Stimulated activated CD4-positive, alpha-beta T cell treated with anti-CD3 and anti-CD28 coated beads, Interleukin-4, amount 100 ng/mL, for 4 hours (primary cell): ENCODE measurements at places on chromosomes 11 and 22.
A peak's percentile ranks its signal among the peaks of the same experiment; 100 is the strongest.

- no peak for DNase-seq
Observed at GRCh38 chr11:92123540-92123939, 101.1 kb upstream of the FAT3 start.

- DNase-seq = no peak
Observed at GRCh38 chr11:19777039-19777376, 64.4 kb downstream of the NAV2 start.

GRCh38 chr11:28736256-28736655 lies 628.1 kb downstream of the METTL15 start:
- DNase-seq = no peak

GRCh38 chr22:23220485-23221350 lies 40.4 kb downstream of the BCR start:
- DNase-seq = no peak

DNA sequence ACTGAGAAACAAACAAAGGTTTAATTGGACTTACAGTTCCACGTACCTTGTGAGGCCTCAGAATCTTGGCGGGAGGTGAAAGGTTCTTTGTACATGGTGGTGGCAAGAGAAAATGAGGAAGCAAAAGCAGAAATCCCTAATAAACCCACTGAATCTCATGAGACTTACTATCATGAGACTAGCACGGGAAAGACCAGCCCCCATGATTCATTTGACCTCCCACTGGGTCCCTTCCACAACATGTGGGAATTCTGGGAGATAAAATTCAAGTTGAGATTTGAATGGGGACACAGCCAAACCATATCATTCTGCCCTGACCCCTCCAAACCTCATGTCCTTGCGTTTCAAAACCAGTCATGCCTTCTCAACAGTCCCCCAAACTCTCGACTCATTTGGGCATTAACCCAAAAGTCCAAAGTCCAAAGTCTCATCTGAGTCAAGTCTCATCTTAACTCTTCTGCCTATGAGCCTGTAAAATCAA lies 617.4 kb downstream of the CNTN5 start:
- no peak for DNase-seq

DNA sequence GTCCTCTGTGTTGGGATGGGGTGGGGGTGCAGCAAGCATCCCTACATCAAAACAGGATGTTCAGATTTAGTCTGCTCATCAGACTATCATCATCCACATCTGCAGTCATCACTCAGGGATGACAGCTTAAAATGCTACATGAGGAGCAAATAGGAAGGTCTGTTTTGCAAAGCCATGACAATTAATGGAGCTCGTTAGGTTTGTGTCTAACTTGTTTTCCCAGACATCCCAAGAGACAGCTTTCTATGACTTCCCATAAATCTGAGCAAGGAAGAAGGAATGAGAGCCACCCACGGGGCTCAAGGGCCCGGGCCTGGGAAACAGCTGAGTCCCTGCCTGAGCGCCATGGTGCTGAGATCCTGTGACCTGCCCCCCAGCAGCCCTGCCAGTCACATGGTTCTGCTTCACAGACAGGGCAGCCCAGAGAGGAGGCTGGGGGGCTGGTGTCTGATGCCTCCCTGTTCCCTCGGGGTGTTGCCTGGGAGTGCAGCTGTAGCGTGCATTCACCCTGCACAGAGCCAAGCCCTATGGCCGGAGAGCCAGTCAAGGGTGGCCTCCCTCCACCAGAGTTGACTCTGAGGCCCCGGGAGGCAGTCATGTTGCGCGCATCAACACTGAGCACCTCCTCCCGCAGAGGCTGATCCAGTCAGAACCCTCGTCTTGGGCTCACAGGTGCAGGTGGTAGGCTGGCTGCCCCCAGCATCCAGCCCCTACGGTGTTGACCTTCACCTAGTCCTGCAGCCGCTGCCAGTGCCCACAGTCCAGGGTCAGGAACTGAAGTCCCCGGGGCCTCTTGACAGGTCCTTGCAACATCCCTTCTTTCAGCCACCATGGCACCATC lies 12.1 kb downstream of the DERL3 start:
- DNase-seq = no peak

DNA sequence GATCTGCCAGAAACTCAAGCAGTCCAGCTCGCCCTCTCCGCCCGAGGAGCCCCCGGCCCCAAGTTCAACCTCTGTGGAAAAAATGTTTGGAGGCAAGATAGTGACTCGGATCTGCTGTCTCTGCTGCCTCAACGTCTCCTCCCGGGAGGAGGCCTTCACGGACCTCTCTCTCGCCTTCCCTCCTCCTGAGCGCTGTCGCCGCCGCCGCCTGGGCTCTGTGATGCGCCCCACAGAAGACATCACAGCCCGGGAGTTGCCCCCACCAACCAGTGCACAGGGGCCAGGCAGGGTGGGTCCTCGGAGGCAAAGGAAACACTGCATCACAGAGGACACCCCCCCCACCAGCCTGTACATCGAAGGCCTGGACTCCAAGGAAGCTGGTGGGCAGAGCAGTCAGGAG lies 20.8 kb downstream of the USP35 start:
- DNase-seq = no peak

DNA sequence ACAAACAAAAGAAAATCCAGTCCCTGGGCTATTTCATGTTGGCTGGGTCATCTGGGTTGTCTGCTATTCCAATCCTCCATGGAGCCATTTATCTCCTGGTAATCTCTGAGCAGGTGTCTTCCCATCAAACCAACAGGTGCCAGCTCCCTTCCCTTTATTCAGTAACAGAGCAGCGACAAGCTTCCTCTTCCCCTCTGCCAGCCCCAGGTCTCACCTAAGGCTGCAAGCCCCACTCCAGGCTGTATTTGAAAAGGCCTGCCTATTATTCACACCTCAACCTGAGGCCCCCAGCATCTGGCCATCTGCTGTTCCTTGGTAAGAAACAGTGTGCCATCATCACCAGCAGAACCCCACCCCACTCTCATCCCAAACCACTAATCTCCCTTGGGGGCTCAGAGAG lies 436.2 kb downstream of the BUD13 start:
- no peak for DNase-seq

DNA sequence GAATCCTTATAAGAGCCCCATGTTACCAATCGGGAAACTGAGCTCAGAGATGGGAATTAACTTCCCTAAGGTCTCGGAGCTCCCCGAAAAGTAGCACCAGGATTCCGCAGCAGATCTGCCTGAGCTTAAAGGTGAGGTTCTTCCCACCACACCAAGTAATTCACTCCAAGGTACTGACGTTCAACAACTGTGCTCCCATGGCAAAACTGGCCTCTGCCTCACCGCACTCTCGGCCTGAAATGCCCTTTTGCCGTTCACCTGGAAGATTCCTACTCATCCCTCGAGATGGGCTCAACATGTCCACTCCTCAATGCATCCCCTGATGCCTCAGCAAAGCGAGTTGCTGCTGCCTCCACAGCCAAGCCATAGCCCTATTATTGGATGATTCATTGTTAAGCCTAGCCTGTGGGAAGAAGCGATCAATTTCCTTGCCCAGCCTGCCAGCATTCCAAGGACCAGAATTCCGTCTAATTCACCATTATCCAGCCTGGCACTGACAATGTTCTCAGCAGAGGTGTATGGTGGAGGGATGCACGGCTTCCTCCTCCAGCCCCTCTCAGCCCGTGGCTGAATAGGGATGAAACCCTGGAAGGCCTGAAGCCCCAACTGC lies 4.2 kb downstream of the PLAAT3 start:
- no peak for DNase-seq

DNA sequence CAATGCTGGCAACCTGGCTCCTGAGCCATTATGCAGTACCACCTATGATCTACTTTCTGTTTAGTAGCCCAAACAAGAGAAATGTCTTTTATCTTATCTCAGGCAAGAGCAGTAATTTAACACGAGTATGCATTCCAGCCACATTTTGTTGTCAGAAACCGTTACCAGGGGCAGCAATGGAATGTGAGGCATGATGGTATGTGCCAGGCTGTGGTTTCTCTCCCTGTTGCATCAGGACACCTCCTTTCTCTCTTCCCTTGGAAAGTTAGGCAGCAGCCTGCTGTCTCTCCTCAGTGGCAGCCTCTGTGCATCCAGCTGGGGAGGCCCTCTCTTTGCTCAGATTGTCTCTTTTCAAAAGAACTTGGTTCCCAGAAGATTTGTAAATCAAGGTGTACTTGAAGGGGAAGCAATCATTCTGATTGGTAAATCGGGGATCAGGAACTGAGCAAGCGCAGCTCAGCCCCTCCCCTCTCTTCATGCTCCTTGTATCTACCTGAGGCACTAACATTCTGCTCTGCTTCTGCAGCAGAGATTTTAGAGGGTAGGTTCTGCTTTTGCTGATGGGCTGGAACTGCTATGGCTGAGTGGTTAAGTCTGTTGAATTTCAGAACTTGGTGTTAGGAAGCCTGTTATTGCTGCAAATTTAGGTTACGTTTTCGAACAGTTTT lies 229.2 kb downstream of the ADAMTS15 start:
- no peak for DNase-seq

DNA sequence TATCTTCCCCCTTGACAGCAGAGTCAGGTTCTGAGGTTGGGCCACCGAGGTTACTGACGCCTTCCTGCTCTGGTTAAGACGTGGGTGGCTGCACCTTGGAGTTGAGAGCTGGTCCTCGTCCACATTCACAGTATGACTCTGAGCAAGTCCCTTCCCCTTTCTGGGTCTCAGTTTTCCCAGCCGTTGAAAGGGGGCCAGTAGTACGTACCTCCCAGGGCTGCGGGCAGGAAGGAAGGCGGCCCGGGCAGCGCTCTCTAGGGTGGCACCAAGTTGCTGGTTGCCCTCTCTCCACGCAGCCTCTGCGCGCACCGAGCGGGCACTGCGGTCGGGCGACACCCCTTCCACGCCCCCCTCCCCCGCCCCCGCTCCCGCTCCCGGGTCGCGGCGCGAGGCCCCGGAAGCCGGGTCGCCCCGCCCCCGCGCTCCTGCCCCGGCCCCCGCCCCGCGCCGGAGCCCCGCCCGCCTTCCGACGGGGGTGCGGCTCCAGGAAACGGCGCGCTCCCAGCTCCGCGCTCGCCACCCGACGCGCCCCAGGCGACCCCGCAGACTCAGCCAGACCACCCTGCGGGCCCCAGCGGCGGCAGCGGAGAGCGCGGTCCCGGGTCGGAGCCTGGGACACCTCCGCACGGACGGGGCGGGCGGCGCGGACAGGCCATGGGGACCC lies at the start of gene EHBP1L1:
TSS of gene EHBP1L1 (plus strand) at position 486 of the 664 bp plus-strand sequence. CDS start 250 bp downstream, outside the sequence.
- DNase-seq = peak; percentile 77

- DNase-seq = no peak
Observed at GRCh38 chr22:39251762-39252460, 7.1 kb upstream of the PDGFB start.

GRCh38 chr22:27467711-27468110 lies 333.8 kb downstream of the MN1 start:
- no peak for DNase-seq

- peak; percentile 85 for DNase-seq
Observed at GRCh38 chr22:37229805-37230672, 14.0 kb downstream of the RAC2 start.

- DNase-seq = no peak
Observed at GRCh38 chr22:24723111-24723510, 51.4 kb downstream of the PIWIL3 start.

GRCh38 chr22:33576205-33576604 lies 344.1 kb downstream of the LARGE1 start:
- no peak for DNase-seq

DNA sequence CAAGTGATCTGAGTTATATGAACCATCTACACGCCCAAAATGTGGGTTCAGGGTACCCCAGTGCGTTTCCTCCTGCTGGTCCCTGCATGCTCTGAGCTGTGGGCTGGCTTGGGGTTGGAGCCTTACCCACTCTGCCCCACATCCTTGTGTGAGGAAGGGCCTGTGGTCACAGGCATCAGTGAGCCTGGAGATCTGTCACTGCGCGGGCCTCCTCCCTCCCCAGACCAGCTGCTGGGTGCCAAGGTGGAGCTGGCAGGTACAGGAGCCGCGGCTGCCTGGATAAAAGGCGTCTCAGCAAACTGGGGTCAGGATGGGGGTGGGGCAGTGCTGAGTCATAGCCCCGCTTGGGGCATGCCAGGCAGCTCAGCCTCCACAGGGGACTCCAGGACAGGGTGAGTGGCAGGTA lies 17.9 kb downstream of the GNAZ start:
- no peak for DNase-seq

- no peak for DNase-seq
Observed at GRCh38 chr11:86934582-86934900, 20.7 kb downstream of the FZD4 start.

DNA sequence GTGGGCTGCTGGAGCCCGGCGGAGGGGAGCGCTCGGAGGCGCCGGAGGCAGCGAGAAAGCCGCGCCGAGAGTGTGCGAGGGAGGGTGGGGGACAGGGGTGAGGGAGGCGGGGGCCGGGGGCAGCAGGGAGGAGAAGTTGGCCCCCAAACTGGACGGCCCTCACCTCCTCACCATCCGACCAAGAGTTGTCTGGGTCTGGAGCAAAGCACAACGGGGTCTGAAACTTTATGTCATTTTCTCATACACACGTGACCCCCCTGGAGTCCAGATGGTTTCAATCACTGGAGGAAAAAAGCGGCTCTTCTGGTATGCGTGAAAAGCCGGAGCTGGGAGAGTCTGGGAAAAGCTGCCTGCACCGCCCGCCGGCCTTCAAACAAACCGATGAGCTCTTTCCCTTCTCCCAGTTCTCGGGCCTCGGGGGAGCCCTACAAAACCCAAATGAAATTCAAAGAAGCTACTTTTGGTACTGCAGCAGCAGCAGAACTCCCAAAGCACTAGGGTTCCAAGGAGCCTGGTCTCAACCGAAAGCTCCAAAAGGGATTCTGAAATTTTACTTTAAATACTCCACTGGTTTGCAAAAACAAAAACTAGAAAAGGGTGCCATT lies 39.7 kb upstream of the AKIP1 start:
- DNase-seq = no peak

DNA sequence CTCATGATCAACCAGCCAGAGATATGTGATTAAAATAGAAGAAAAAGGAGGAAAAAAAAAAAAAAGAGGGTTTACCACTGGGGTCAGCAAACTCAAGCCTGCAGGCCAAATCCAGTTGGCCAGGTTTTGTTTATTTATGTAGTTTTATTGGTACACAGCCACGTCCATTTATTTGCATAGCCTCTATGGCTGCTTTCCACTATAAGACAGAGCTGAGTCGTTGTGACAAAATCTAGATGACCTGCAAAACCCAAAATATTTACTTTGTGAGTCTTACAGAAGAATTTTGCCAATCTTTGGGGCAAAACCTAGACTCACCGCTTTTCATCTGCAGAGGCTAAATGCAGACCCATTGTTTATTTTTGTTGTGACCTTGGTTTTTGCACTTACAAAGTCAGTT lies 87.1 kb downstream of the TENM4 start:
- no peak for DNase-seq

- DNase-seq = no peak
Observed at GRCh38 chr22:42964994-42965699, 49.8 kb downstream of the PACSIN2 start.
